ENCODE measurements at places on chromosomes 6 and 20. TPM values are rescaled to one million over a fixed set of nuclear protein-coding genes. Genes with fewer than 3 reads are reported as not detected.

- H3K4me3 ChIP-seq, result no peak overlapping the region
- no peaks in the 10 kb centered on the region for H3K4me1 ChIP-seq
- H3K27ac ChIP-seq, result no peak overlapping the region
- no peaks in the 10 kb centered on the region for H3K27me3 ChIP-seq
- H3K36me3 ChIP-seq, result no peaks in the 10 kb centered on the region
These were observed 22.7 kb upstream of the HECA start for GRCh38 chr6:139112146-139112545.

- peaks cover 10% of the 10 kb centered on the region for H3K4me1 ChIP-seq
- no peaks in the 10 kb centered on the region for H3K27me3 ChIP-seq
- H3K4me3 ChIP-seq, result no peak overlapping the region
- DNase-seq, result peak; percentile 50
These were observed 510.2 kb upstream of the SULF2 start for GRCh38 chr20:48295445-48295903.

DNA sequence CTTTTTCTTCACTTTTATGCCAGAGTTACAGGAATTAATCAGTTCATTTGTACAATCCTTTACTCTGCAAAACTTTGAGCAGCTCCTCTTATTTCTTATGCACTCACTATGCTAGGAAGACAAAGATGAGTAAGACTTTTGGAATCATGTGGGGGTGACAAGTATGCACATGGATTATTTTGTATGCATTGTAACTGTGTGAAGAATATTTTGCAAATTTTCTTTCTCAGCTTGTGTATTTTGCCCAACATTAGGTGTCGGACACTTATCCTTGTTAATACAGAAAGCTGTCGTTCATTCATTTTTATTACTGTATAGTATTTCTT, 88.6 kb downstream of the PPP1R14C start:
- no peak overlapping the region for H3K27ac ChIP-seq
- no peak for DNase-seq
- H3K36me3 ChIP-seq, result no peaks in the 10 kb centered on the region
- H3K27me3 ChIP-seq, result no peaks in the 10 kb centered on the region

GRCh38 chr20:61912665-61913422, 152.8 kb downstream of the TAF4 start:
- no peaks in the 10 kb centered on the region for H3K4me1 ChIP-seq
- H3K4me3 ChIP-seq, result no peak overlapping the region
- no peaks in the 10 kb centered on the region for H3K36me3 ChIP-seq
- H3K27ac ChIP-seq, result no peak overlapping the region
- no peak for DNase-seq
- no peaks in the 10 kb centered on the region for H3K27me3 ChIP-seq

- peak; percentile 24 for DNase-seq
- no peaks in the 10 kb centered on the region for H3K36me3 ChIP-seq
- H3K27me3 ChIP-seq, result no peaks in the 10 kb centered on the region
- no peak overlapping the region for H3K4me3 ChIP-seq
These were observed 266.0 kb downstream of the CD83 start for GRCh38 chr6:14383393-14384174.

DNA sequence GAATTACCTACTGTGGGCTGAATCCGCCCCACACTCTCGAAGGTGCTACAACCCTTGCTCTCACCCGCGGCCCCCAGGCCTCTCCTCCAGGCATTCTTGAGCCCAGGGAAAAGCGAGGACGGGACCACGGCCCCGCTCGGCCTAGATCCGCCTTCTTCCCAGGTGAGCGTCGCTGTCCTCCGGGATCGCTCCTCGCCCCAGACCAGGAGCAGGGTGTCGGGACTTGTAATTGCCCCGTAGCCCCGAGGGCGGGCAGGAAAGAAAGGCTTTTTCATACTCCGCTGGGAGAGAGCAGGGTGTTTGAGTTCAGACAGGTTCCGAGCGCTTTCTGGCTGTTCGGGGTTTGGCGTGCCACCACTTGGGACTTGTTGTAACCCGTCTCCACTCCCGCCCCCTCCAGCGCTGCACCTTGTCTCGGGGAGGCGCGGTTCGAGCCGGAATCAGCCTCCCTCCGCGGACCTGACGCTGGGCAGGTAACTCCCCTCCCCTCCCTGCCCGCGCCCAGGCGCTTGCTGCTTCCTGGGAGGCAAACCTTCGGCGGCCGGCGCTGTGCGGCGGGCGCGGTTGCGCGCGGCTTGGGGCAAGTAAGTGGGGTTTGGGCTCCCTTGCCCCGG, at the start of gene FAM83B:
Gene FAM83B, plus strand, starts transcription at position 529 of the 614 bp plus-strand sequence. CDS start 23,476 bp downstream, outside the sequence.
- no peaks in the 10 kb centered on the region for H3K36me3 ChIP-seq
- H3K4me1 ChIP-seq, result peaks cover 3% of the 10 kb centered on the region
- H3K27me3 ChIP-seq, result peaks cover 3% of the 10 kb centered on the region

GRCh38 chr20:25534845-25535244, 50.5 kb downstream of the NINL start:
- H3K36me3 ChIP-seq, result peaks cover 2% of the 10 kb centered on the region
- H3K27me3 ChIP-seq, result no peaks in the 10 kb centered on the region
- H3K4me3 ChIP-seq, result no peak overlapping the region
- no peak overlapping the region for H3K27ac ChIP-seq
- H3K4me1 ChIP-seq, result peaks cover 5% of the 10 kb centered on the region
- no peak for DNase-seq

GRCh38 chr20:36593347-36593929, 12.1 kb upstream of the RAB5IF start:
- DNase-seq, result no peak
- no peaks in the 10 kb centered on the region for H3K27me3 ChIP-seq
- H3K4me3 ChIP-seq, result no peak overlapping the region
- H3K36me3 ChIP-seq, result peaks cover 46% of the 10 kb centered on the region

- H3K27me3 ChIP-seq, result no peaks in the 10 kb centered on the region
- no peak for DNase-seq
- H3K27ac ChIP-seq, result no peak overlapping the region
These were observed 73.3 kb downstream of the SYNDIG1 start for GRCh38 chr20:24542721-24543120.

GRCh38 chr6:20826378-20826777, 292.1 kb downstream of the CDKAL1 start:
- DNase-seq, result no peak
- H3K27ac ChIP-seq, result no peak overlapping the region
- peaks cover 3% of the 10 kb centered on the region for H3K4me1 ChIP-seq

TMC2 gene
- polyA plus RNA-seq, result 0.45 TPM

NKX2-2 gene
- polyA plus RNA-seq, result 4.1 TPM

SLC35B2 gene
- 43.5 TPM for polyA plus RNA-seq

PPP1R3G gene
- polyA plus RNA-seq, result 2.4 TPM

SYCP2 gene
- polyA plus RNA-seq, result 4.2 TPM
